ENCODE measurements at places on chromosomes 11 and 22. TPM values are rescaled to one million over a fixed set of nuclear protein-coding genes. Genes with fewer than 3 reads are reported as not detected.
A peak's percentile ranks its signal among the peaks of the same experiment; 100 is the strongest.

Gene NXPE2
- not detected for total RNA-seq

Gene TEX12
- total RNA-seq, result not detected

Gene FOSL1
- 56.1 TPM for total RNA-seq

Gene CARD16
- not detected for total RNA-seq

Gene PLAAT5
- not detected for total RNA-seq

Gene SPTBN2
- 17.0 TPM for total RNA-seq

Gene CHCHD10
- total RNA-seq, result 44.3 TPM

Gene ACTN3
- not detected for total RNA-seq

Gene TUB
- total RNA-seq, result 5.7 TPM

Gene RFPL3
- total RNA-seq, result not detected

Gene ESAM
- 0.23 TPM for total RNA-seq

Gene FAM89B
- 11.5 TPM for total RNA-seq

Gene KRTAP5-1
- total RNA-seq, result not detected

Gene PKNOX2
- not detected for total RNA-seq

Gene CASP4
- 146 TPM for total RNA-seq

Gene DUSP8
- 3.1 TPM for total RNA-seq

Gene CNGA4
- total RNA-seq, result not detected

Gene KRTAP5-11
- total RNA-seq, result not detected

- DNase-seq, result no peak
Measured at GRCh38 chr22:41523464-41524221, 20.6 kb downstream of the POLR3H start.

- DNase-seq, result no peak
Measured at GRCh38 chr22:22761963-22762772, 117.8 kb downstream of the GGTLC2 start.

- DNase-seq, result no peak
Measured at GRCh38 chr11:64139049-64139448, 26.9 kb downstream of the MACROD1 start.

- no peak for DNase-seq
Measured at GRCh38 chr22:40235308-40235707, 57.6 kb downstream of the TNRC6B start.

DNA sequence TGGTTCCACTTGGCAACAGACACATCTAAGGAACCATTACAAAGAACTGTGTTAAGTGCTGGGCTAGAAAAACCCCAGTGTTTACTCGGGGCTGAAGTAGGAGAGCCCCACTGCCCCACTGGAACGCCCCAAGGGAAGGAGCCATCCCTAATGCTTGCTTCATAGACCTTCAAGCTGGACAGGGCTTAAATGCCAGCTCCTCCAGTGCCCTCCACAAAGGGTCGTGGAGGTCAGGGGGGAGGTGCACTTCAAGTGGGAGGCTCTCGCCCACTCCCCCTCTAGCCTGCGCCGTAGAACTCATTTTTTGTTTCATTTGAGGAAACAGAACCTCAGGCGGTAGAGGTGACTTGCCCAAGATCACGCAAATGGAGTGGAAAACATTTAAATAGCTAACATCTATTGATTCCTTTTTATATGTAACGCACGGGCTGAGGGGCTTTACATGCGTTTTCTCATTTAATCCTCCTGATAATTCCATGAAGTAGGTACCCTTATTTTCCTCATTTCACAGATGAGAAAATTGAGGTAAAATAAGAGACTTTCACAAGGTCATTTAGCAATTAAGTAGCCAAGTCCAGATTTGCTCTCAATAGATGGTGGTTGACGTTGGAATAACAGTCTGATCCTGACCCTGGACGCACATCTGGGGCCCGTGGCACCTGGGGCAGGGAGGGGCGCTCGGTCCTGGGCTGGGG is 545 bp upstream of the ZDHHC13 start:
- no peak for DNase-seq

DNA sequence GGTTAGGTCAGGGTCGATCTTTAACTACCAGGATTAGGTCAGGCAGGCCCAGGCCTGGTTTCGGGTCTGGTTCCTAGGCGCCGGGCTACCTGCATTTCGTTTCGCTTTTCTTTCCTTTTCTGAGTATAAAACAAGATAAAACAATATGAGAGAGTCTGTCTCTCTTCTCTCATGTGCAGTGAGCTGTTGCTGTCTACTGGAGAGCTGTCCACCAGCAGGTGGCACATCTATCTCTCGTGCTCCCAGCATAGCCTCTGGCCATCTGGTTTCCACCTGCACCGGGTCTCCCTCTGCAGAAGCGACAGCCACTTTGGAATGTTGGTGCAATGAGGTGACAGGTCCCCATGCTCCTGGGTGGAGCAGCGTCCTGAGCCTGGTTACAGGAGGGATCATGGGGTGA is 27.6 kb downstream of the RIBC2 start:
- peak; percentile 40 for DNase-seq

DNA sequence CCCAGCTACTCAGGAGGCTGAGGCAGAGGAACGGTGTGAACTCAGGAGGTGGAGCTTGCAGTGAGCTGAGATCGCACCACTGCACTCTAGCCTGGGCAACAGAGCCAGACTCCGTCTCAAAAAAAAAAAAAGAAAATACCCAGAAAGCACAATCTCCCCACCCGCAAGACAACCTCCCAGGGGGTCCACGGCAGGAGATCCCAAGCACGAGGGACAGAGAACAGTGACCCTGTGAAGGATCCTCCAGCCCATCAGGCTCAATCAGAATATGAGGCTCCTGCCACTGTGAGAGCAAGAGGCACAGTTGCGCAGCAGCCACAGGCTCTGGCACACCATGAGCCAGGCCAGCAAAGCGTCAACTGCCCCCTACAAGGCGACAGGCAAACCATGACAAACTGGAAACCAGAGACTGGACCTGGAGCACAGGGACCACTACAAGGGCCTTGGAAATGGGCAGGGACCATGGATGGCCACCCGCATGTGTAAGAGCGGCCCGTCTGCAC is 164.8 kb upstream of the GRK3 start:
- no peak for DNase-seq

- no peak for DNase-seq
Measured at GRCh38 chr22:35879351-35879750, 149.3 kb downstream of the RBFOX2 start.

- no peak for DNase-seq
Measured at GRCh38 chr11:65107751-65108468, 3.8 kb upstream of the TM7SF2 start.

- no peak for DNase-seq
Measured at GRCh38 chr11:110720431-110721275, 8.4 kb upstream of the ARHGAP20 start.

DNA sequence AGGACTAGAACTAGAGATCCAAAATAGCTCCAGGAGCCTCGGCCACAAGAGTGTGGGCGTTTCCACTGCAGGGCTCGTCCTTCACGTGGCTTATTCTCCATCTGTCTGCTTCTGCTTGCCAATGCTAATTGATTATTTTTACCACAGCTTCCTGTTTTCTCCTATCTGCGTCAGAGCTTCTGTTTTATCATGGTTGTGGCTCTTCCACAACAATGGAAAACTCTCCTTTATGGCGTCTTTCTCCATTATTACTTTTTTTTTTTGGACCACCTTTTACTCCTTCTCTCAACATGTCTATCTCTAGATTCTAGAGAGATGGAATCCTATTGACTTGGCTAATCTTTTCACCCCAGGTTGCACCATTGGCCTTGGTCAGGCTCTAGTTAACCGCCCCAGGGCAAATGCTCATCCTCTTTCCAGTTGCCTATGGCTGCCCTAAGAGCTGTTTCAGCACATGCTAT is 25.9 kb downstream of the CAT start:
- no peak for DNase-seq

GRCh38 chr11:126630893-126631798 is 275.7 kb downstream of the ST3GAL4 start:
- no peak for DNase-seq

- no peak for DNase-seq
Measured at GRCh38 chr22:45155050-45155840, 8.5 kb upstream of the NUP50 start.

GRCh38 chr11:33021501-33021900 is 5.8 kb downstream of the DEPDC7 start:
- DNase-seq, result no peak

DNA sequence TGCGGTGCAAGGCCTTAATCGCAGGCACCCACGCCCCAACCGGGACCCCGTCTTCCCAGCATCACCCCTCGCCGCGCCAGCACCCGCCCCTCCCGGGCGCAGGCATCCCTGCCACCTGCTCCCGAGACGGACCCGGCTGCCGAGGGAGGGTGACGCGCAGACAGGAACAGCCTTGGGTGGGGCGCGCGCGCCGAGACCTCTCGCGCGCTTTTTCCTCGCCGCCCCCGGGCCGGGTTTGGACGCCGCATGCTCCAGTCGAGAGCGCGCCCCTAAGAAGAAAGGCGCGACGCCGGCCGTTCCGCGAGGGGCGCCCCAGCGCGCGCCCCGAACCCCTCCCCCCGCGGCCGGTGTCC is 504 bp downstream of the CFL1 start:
- no peak for DNase-seq

DNA sequence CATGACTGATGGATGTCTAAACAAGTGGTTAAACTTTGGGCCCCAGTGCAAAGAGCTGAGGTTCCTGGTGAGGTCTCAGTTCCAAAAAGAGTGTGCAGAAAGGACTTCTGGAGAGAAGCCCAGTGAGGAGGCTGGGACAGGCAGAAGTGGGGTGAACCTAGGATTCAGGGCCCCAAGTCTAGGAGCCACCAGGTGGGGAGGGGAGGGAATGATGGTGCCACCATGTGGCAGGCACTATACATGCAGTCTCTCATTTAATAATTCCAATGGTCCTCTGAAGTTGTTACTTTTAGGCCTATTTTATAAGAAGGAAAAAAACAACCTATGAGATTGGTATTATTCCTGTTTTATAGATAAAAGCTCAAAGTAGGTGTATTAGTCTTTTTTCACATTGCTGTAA is 102.0 kb downstream of the INSC start:
- no peak for DNase-seq

- DNase-seq, result no peak
Measured at GRCh38 chr11:28616160-28616965, 508.2 kb downstream of the METTL15 start.

DNA sequence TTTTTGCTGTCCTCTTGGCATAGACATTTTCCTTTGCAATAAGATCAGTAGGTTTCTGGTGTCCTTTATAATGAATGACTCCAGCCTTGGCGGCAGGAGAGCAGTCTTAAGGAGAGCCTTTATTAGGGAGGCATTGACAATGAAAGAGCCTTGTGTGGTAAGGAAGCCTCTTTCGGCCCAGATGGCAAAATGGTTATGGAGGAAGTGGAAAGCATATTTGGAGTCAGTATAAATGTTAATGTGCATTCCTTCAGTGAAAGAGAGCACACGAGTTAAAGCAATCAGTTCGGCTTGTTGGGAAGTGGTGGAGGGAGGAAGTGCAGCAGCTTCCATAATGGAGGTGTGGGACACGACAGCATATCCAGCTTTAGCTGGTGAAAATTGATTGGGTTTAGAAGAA is 18.1 kb upstream of the ANO1 start:
- no peak for DNase-seq

- DNase-seq, result no peak
Measured at GRCh38 chr22:47000256-47000655, 237.8 kb downstream of the TBC1D22A start.

- DNase-seq, result no peak
Measured at GRCh38 chr22:48100685-48101417, 1338.4 kb downstream of the TBC1D22A start.

DNA sequence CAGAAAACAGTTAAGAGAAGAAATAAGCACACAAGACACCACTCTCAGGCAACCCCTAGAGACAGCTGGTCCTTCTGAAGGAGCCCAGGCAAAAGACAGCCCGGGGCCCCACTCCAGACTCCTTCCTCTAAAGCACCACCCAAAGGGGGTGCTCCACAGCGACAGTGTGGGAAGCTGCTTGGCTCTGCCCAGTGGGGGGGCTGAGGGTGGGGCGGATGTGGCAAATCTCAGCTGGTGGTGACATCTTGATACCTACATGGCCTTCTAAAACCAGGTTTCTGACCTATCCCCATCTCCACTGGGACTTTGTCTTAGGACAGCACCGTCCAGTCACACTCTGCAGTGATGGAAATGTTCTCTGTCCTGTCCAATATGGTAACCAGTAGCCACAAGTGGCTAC is 10.2 kb upstream of the APOA1 start:
- DNase-seq, result no peak

DNA sequence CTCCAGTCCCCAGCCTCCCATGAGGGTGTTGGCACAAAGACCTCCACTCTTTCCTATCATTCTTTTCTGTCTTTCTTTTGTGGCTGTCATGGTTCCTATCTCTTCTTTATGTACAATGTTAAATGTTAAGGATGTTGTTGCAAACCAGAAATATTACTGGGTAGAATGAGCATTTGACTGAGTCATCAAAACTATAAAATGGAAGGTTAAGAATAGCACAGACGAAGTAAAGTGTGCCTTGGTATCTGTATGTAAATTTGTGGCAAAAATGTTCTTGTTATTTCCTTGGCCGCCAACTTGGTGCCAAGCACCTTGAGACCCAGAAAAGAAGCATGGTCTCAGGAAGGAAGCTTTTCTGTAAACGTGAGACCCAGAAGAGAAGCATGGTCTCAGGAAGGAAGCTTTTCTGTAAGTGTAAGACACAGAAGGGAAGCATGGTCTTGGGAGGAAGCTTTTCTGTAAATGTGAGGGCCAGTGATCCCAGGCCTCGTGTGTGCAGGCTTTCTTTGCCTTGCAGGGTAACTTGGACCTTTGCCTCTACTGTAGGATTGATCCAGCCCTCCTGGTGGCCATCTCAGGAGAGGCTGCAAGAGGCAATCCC is 6.7 kb upstream of the PKP3 start:
- DNase-seq, result no peak

DNA sequence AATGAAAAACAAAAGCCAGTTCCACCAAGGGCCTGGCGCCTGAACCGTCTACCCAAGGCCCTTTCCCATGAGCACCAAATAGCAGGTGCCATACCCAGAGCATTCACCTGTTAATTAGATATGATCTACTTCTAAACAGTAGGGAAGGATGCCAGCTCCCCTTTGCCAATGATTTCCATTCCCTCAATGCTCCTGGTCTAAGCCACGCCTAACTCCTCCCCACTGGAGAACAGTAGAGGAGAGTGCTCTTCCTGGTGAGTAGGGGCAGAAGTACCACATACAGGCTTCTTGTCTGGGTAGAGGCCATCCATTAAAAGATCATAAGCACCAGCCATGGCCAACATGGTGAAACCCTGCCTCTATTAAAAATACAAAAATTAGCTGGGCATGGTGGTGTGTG is 40.7 kb downstream of the PACSIN2 start:
- no peak for DNase-seq

DNA sequence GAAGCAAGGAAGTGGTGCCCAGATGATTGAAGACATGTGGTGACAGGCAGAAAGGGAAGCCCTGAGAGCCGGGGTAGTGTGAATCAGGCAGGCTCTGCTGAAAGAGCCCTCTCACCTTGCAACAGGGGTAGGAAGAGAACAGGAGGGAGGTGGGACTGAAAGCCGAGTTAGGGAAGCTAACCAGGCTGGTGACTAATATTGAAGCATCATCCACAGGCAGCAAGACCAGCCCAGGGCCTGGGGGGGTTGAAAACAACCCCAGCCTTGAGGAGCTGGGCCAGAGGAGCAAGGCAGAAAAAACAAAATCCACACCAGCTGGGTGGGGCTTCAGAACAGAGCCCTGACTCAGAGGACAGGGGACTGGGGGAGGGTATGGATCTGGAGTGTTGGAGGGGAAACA is 35.0 kb upstream of the CRTAM start:
- no peak for DNase-seq

GRCh38 chr22:37659897-37660708 is 1.6 kb downstream of the PDXP start:
- no peak for DNase-seq

- peak; percentile 57 for DNase-seq
Measured at GRCh38 chr11:72813740-72814285, 398 bp upstream of the ATG16L2 start.

GRCh38 chr11:64524534-64525042 is 66.4 kb upstream of the SLC22A12 start:
- no peak for DNase-seq

Measured in NCI-H460 (cell line).